Activated naive CD4-positive, alpha-beta T cell treated with anti-CD3 and anti-CD28 coated beads for 36 hours (primary cell): ENCODE measurements at places on chromosomes 5 and 9. TPM values are rescaled to one million over a fixed set of nuclear protein-coding genes. Genes with fewer than 3 reads are reported as not detected.
A peak's percentile ranks its signal among the peaks of the same experiment; 100 is the strongest.

DNA sequence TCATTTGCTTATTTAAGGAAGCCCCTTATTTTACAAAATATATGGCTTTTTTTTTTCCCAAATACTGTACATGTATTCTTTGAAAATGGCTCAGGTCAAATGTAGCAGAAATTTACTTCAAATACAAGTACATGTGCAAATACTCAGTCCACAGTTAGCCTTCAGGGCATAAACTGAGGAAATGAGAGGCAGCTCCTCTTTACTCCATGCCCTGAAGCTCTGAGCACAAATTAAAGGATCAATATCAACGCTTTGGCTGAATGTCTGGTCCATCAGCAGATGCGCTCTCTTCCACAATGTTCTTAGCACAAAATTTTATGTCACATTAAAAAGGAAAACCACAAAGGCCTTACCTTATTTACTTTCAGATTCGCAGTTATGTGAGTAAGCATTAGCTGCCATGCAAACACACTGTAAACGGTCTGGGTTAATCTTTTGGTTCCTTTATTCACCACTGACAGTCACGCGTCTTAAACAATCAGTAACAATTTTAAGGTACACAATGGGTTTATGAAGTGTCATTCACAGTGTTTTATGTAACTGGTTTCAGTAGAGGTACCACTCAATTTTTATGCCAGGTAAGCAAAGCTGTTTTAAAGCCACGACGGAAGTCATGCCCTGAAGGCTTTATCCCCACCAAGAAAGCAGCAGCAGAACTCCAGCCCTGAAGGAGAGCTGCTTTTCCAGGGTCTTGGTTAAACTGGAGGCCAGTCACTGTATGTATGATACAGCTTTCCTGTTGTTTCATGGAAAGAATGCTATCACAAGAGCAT, 103.4 kb downstream of the OTULIN start:
- no peaks in the 10 kb centered on the region for H3K27me3 ChIP-seq
- no peak for DNase-seq
- no peak overlapping the region for H3K27ac ChIP-seq
- no peak overlapping the region for H3K4me3 ChIP-seq
- H3K36me3 ChIP-seq, result peaks cover 11% of the 10 kb centered on the region
- peaks cover 10% of the 10 kb centered on the region for H3K4me1 ChIP-seq

CCDC69 gene
- 18.5 TPM for total RNA-seq

DNA sequence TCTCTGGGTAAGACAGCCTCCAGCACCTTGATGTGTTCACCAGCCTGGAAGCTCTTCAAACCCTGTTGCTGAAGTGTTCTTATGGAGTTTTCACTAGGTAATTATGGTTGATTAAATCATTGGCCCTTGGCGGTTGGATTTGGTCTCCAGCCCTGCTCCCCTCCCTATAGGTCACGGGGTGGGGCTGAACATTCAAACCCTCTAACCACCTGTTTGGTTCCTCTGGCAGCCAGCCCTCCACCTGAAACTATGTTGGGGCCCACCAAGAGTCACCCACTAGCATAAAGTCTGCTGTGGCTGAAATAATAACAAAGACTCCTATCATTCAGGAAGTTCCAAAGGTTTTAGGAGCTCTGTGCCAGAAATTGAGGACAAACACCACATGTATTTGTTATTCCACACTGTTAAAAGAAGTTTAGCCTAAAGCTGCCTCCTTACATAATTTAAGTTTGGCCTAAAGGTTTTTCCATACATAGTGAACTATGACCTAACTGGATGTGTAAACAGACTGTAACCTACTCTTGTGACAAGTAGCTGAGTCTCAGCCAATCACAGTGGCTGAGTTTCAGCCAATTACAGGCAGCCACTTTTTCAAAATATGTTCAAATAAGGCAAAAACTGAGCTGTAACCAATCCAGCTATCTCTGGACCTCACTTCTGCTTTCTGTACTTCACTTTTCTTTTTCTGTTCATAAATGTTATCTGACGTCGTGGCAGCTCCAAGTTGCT, 34.8 kb downstream of the TMEM252 start:
- peaks cover 5% of the 10 kb centered on the region for H3K27me3 ChIP-seq
- no peaks in the 10 kb centered on the region for H3K36me3 ChIP-seq
- no peak overlapping the region for H3K4me3 ChIP-seq
- no peak for DNase-seq
- no peaks in the 10 kb centered on the region for H3K4me1 ChIP-seq
- H3K27ac ChIP-seq, result no peak overlapping the region

GRCh38 chr5:112779531-112779930, 41.8 kb downstream of the APC start:
- no peak for DNase-seq
- peaks cover 12% of the 10 kb centered on the region for H3K36me3 ChIP-seq
- no peak overlapping the region for H3K27ac ChIP-seq

- H3K4me3 ChIP-seq, result no peak overlapping the region
- H3K36me3 ChIP-seq, result peaks cover 3% of the 10 kb centered on the region
- H3K4me1 ChIP-seq, result peaks cover 22% of the 10 kb centered on the region
- DNase-seq, result no peak
Observed at GRCh38 chr5:75021219-75021618, 31.1 kb downstream of the GCNT4 start.

DNA sequence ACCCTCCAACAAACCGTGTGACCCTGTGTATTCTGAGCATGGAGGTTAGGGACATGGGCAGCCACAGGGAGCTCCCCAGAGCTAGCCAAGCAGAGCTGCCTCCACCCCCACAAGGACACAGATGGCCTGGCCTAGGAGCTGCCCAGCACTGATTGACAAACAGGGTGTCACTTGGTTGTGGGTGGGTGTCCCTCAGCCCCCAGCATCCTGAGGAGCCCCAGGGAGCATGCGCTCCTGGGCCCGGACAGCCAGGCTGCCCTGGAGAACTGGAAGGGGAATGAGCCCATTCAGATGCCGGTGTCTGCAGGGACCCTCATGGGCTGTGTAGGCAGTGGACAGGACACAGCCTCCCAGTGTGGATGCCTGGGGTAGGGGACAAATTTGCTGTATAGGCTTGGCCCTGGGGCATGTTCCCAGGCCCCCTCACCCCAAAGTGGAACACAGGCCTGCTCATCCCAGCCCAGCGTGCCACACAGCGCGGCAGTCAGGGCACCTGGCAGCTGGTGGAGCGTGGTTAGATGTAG, 124.8 kb upstream of the LMX1B start:
- H3K4me1 ChIP-seq, result peaks cover 13% of the 10 kb centered on the region
- H3K27me3 ChIP-seq, result peaks cover 2% of the 10 kb centered on the region
- H3K36me3 ChIP-seq, result no peaks in the 10 kb centered on the region
- H3K4me3 ChIP-seq, result no peak overlapping the region
- H3K27ac ChIP-seq, result no peak overlapping the region

DNA sequence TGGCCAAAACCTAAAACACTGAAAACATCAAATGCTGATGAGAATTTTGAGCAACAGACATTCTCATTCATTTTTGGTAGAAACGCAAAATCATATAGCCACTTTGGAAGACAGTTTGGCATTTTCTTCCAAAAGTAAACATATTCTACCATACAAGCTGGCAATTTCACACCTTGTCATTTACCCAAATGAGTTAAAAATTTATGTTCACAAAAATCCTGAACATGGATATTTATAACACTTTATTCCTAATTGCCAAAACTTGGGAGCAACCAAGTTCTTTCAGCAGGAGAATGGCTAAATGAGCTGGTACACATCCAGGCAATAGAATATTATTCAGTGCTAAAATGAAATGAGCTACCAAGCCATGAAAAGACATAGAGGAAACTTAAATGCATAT, 1270.1 kb upstream of the ACO1 start:
- no peak overlapping the region for H3K27ac ChIP-seq
- no peaks in the 10 kb centered on the region for H3K27me3 ChIP-seq
- no peak for DNase-seq
- no peak overlapping the region for H3K4me3 ChIP-seq
- H3K4me1 ChIP-seq, result no peaks in the 10 kb centered on the region
- H3K36me3 ChIP-seq, result no peaks in the 10 kb centered on the region

- H3K36me3 ChIP-seq, result no peaks in the 10 kb centered on the region
- DNase-seq, result no peak
- H3K4me3 ChIP-seq, result no peak overlapping the region
- no peaks in the 10 kb centered on the region for H3K4me1 ChIP-seq
Observed at GRCh38 chr9:134814598-134815215, 65.9 kb upstream of the FCN2 start.

DNA sequence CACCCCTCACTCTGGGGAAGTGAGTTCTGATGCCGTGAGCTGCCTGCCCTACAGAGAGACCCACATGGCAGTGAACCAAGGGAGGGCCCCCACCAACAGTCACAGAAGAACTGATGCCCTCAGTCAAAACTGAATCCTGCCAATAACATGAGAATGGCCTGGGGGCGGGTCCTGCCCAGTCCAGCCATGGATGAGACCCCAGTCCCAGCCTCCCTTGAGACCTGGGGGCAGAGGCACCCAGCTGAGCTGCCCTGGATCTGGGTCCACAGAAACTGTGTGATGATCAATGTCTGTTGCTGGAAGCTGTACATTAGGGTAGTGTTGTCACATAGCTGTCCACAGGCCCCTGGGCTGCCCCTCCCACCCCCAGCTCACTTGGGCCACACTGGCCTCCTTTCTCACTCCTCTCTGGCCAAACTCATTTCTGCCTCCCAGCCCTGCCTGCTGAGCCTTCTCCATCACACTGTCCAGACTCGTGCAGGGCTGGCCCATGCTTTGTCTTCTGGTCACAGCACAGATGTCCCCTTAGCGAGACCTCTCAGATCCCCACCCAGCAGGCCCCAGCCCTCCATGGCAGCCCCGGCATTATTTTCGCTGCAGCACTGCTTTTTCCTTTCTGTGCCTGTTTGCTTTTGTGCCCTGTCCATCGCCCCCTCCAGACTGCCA, 16.8 kb downstream of the GBGT1 start:
- no peaks in the 10 kb centered on the region for H3K36me3 ChIP-seq
- H3K27me3 ChIP-seq, result no peaks in the 10 kb centered on the region
- peaks cover 47% of the 10 kb centered on the region for H3K4me1 ChIP-seq
- peak overlapping the region; percentile 93 for H3K4me3 ChIP-seq

PURA gene
- total RNA-seq, result 9.0 TPM

- DNase-seq, result no peak
- no peaks in the 10 kb centered on the region for H3K27me3 ChIP-seq
- peaks cover 41% of the 10 kb centered on the region for H3K36me3 ChIP-seq
- no peak overlapping the region for H3K4me3 ChIP-seq
Observed at GRCh38 chr5:150442699-150443080, 6.8 kb downstream of the RPS14 start.
